Activated effector memory CD4-positive, alpha-beta T cell treated with anti-CD3 and anti-CD28 coated beads, Interleukin-2, amount 50 U/mL, for 16 hours (primary cell): ENCODE measurements at places on chromosomes 2 and 18.

DNA sequence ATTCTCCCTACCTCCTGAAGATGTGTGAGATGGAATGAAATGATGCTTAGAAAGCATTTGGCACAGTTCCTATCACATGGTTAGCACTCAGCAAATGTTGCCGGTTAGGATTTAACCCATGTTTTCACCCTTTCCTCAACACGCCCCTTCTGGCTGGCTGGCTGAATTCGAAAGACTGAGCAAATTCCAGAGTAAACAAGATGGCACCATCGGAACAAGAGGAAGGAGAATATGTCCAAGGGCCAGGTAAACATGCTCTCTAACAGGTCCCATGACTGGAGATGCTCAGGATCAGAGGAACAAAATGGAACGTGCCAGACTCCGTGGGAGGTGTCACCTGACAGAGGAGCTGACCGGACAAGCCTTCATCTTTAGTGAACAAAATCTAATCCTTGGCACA, 145.6 kb downstream of the ANKRD44 start:
- no peak for DNase-seq

- no peak for DNase-seq
Measured at GRCh38 chr2:25159949-25160348, 8.4 kb downstream of the POMC start.

GRCh38 chr18:62420151-62420512, 95.0 kb downstream of the TNFRSF11A start:
- DNase-seq: peak; percentile 66

DNA sequence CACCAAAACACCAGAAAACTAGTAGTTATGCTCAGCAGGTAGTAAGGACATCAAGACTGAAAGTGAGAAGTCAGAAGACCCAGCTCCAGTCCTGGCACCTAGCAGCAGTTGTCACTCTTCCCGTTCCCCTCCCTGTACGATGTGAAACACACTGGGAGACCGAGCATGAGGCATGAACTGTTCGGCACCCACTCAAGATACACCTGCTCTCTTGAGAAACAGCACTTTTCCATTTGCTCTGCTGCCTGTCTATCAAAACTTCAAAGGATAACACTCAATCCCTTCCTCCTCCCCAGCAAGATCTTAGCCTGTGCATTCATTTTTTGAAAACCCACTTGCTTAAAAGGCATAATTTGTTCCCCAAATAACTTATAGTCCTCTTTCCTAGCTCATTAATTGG, 123.9 kb downstream of the PLEKHM3 start:
- DNase-seq: no peak

DNA sequence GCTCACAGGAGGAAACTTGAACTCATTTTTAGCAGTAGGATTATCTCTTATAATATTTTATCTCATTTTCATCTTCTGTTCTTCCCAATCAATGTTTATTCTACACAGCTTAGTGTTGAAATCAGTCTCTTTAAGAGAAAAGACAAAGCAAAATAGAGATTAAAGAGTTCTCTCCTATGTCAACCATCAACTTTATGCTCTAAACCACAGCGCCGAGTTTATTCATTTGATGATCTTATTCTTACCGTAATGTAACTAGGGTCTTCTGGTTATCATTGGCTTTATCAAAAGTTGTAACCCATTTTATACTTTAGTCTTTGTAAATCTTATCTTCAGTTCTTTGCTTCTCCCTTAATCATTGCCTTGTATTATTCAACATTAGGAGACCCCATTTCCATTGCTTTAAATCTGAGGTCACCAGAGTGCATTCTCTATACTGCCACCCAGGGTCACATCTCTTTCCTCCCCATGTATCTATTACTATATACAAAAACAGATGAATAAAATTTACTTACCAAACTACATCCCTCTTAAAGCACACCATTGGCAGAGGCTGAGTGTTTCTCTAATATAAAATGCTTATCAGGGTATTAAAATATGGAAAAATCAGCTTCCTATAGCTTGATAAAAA, 22.8 kb upstream of the ERMN start:
- DNase-seq: no peak

DNA sequence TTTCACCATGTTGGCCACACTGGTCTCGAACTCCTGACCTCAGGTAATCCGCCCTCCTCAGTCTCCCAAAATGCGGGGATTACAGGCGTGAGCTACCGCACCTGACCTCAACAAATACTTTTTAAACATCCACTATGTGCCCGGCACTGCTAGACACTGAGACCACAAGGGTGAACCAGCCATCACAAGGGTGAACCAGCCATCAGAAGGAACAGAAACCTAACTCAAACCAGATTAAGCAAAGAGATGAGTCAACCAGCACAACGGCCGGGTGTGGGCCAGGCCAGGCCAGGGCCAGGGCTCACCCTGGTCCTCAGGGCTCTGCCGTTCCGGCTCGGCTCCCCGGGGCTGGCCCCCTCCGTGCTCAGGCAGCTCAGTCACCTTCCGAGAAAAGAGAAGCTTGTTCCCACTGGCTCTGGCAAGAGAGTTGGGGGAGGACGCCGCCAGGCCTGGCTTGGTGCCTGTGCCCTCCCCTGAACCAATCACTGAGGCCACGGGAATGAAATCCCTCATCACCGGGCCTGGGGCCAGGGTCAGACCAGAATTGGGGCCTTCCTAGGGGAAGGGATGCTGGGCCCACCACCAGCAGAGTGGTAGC, 4.4 kb downstream of the TEX44 start:
- no peak for DNase-seq

DNA sequence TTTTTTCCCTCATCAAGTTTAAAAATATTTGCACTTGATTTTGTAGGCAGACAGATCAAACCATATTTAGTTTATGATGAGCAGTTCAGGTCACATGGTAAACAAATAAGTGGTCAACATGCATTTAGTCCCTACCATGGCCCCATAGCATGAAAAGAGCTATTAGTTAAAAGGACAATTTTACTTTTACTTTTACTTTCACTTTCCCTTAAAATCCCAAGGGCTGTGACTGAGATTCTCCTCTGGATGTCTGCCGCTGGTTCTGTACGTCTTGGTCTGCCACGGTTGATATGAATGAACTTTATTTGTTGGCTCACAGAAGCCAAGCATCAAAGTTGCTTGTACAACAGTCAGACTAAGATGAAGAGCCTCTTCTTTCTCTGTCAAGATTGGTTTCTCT, 626.2 kb upstream of the CDH7 start:
- DNase-seq: no peak

DNA sequence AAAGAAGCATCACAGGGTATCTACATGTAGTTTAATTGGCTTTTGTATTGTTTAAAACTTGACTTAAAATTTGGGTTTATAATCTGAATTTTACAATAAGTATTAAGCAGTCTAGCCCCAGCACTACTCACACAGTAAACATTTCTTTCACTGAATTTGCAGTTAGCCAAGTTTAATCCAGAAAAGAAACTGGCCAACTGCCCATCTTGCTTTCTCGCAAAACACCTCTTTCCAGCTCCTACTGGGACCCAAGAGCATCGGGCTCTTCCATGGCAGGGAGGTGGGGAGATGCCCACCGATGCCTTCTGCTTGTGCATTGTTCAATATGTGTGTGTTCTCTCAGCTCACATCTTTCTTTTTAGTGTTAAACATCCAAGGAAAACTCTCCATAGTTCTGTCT, 212.8 kb upstream of the BOD1L2 start:
- DNase-seq: no peak

DNA sequence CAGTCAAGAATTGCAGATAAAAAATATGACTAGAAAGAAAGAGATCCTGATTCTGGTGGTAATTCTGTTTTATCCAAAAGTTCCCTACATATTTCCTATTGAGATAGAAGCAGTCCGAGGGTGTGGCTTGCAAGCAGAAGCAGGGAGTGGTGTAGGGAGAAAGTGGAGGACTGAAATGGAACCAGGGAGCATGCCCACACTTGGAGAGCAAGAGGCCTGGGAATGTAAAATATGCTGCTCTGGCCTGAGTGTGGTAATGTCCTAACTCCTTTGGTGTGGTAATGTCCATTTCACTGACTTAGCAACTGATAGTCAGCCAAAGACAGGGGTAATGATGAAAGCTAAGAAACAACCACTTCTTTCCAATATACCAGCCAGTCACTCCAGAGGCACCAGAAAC, 30.1 kb upstream of the FMNL2 start:
- DNase-seq: no peak

- no peak for DNase-seq
Measured at GRCh38 chr2:51510303-51510702, 478.4 kb upstream of the NRXN1 start.

DNA sequence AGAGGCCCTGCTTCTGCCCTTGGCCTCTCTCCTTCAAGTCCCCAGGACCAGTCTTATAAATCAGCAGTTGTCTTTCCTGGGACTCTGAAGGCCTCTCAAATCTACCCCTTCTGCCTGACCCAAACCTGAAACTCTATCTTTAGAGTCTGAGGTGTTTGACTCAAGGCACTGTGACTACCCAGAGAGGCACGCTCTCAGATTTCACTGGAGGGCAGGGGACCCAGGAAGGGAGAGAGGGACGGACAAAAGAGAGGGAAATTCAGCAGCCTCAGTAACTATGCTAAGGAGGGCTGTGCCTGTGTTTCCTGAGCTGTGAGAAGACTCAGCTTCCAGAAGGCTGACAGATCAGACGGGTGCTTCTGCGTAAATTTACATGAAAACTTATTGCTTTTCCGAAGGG, 217.8 kb downstream of the HAUS1 start:
- no peak for DNase-seq

DNA sequence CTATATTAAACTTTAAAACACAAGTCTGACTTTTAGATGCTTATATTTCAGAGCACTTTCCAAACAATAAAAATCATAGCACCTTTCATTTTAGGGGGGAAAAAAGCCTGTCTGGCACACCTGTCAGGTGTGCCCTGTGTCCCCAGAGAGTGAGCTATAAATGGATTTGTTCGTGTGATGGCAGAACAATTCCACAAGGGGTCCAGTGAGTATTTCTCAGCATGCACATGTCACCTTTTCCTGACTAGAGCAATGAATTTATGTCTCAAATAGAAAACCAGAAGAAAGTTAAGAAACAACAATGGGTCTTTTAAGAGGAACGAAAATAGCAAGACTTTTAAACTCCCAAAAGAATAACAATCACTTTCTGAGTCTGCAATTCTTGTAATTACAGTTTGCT, 55.9 kb downstream of the ACVR1C start:
- no peak for DNase-seq

GRCh38 chr18:55737266-55737665, 149.3 kb upstream of the TCF4 start:
- DNase-seq: no peak

- DNase-seq: no peak
Measured at GRCh38 chr18:34647251-34647650, 62.8 kb upstream of the DTNA start.

- peak; percentile 14 for DNase-seq
Measured at GRCh38 chr2:8654483-8654882, 27.4 kb upstream of the ID2 start.

- no peak for DNase-seq
Measured at GRCh38 chr2:142525720-142526119, 351.7 kb upstream of the KYNU start.

GRCh38 chr18:6203791-6204190, 210.9 kb downstream of the L3MBTL4 start:
- DNase-seq: no peak

DNA sequence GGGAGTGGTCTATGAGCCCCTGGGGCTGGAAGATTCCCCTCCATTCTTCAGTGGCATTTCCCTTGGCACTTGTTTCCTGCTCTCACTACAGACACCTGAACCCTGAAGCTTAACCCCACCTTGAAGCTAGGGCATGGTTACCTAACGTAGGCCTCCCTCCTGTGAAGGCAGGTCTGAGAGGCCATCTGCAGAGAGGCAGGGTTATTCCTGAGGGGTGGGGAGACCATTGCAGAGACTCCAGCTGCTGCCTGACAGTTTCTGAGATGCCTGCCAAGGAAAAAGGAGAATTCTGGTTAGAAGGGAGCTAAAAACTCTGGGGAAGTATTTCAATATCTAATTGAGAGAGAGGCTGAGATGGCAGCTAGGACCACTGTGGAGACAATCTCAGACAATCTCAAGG, 119.3 kb upstream of the NDUFV2 start:
- DNase-seq: no peak

GRCh38 chr2:28074137-28074536, 183.6 kb downstream of the BABAM2 start:
- no peak for DNase-seq

DNA sequence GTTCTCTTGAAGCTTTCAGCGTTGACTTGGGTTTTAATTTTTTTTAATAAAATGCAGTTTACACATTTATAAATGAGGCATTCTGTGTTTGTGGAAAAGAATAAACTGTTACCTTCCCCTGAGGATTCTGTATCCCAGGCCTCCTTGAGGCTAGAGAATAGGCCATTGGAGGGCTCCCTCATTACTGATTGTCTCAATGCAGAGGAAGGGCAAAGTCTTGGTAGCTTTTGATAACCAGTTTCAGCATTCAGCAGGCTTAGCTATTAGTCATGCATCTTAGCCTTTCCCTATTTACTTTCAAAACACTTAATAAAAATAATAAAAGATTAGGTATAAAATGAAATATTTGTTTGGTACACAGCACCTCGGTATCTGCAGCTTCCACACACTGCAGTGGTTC, 58.1 kb upstream of the OTX1 start:
- no peak for DNase-seq

- DNase-seq: no peak
Measured at GRCh38 chr2:191866675-191867506, 20.0 kb upstream of the CAVIN2 start.

- DNase-seq: no peak
Measured at GRCh38 chr2:134402410-134402809, 148.5 kb downstream of the MGAT5 start.

DNA sequence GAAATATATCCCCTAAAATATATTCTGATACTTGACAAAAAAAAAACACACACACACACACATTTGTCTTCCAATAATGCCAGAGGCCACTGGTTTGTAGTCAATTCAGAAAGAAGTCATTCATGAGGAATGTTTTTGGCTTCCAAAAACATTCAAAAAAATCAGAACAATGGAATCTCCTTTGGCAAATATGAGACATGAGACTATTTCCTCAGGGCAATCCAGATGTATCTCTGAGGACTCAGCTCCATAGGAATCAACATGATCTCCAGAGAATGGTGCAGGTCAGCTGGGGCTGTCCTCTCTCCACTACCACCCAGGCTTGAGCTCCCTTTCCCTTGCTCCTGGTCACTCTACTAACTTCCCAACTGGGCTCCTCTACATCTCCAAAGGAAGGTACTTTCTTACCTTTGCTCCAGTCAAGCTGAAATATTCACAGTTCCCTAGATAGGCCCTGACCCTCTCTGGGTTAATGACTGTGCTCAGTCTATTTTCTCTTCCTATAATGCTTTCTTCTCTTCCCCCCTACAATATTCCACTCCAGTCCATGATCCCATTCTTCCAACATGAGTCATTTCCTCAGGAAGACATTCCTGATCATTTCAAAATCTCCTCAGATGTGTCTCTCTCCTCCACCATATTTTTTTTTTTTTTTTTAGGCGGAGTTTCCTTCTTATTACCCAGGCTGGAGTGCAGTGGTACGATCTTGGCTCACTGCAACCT, 145.3 kb downstream of the C1D start:
- no peak for DNase-seq
